Stimulated activated CD8-positive, alpha-beta memory T cell treated with anti-CD3 and anti-CD28 coated beads, Interleukin-7, amount 100 ng/mL, for 1 hour (primary cell): ENCODE measurements at places on chromosomes 7 and 10.
A peak's percentile ranks its signal among the peaks of the same experiment; 100 is the strongest.

DNA sequence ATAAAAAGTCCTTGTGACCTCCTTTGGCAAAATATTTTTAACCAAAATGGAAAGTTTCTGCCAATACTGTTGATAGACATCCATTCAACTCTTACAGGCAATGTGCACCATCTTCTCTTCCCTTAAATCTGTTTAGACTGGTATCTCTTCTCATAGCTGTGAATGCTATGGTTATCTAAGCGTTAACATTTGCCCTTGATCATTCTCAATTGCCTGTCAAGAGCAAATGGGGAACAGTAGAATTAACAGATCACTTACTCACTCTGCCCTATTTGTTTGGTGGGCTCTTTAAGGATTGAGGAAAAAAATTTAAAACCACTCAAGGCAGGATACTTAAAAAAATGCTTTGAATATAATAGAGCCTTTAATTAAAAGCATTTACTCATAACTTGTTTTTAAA lies 808.4 kb downstream of the NXPH1 start:
- no peak for DNase-seq

DNA sequence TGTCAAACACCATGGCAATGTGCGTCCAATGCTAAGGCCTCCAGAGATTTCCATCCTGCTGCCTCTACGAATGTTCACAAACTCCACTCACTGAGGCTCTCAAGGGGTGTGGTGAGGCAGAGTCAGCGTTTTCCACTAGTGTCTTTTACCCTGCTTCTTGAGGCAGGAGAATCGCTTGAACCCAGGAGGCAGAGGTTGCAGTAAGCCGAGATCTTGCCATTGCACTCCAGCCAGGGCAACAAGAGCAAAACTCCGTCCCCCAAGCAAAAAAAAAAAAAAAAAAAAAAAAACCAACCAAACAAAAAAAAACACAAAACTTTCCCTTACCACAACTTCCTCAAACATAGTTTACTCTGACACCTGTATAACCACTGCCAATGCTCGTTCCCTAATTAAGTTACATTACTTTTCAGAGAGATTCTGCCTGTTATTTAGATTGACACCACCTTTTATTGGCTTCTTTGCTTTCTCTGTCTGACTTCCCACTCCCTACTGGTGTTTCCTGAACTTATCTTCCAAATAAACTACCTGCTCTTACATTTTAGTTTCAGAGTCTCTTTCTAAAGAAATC lies 102.1 kb upstream of the ZNF746 start:
- no peak for DNase-seq

DNA sequence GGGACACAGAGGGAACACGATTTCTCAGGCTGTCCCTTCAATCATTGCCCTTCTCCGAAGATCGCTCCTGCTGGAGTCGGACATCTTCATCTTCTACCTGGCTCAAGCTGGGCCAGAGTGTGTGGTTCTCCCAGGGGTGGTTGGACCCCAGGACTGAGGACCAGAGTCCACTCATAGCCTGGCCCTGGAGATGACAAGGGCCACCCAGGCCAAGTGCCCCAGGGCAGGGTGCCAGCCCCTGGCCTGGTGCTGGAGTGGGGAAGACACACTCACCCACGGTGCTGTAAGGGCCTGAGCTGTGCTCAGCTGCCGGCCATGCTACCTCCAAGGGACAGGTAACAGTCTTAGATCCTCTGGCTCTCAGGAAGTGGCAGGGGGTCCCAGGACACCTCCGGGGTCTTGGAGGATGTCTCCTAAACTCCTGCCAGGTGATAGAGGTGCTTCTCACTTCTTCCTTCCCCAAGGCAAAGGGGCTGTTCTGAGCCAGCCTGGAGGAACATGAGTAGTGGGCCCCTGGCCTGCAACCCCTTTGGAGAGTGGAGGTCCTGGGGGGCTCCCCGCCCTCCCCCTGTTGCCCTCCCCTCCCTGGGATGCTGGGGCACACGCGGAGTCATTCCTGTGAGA lies 23.3 kb downstream of the TBATA start:
- no peak for DNase-seq

DNA sequence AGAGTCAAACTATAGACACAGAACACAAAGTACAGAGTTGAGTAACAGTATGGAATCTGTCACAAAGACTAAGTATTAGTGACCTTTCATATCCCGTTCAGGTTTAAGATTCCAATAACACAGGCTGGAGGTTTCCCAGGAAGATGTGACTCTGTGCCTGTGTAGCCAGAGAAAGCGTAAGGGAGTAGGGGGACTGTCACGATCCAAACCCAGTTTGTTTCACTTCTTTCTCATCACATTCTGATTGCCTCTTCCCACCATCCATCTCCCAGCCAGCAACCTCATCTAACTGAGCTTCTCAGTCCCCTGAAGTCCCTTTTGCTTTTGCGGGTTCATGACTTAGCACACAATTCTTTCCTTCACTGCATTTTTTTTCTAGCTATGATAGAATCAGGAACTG lies 76.4 kb upstream of the NPVF start:
- DNase-seq, result no peak

DNA sequence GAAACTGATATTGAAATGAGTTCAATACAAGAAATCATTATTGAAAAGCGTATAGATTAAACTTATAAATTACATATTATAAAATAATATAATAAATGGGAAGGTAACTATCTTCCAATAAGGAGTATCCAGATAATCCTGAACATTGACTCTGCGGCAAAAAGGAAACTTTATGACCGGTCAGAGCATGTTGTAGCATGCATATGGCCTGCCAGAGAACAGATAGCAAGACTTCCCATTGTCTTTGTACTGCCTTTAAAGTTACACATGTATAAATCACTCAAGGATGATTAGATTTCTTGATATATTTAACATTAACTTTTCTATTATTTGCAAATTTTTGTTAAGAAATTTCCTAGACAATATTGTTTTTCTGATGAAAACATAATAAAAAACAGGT lies 56.2 kb upstream of the ETV1 start:
- no peak for DNase-seq

DNA sequence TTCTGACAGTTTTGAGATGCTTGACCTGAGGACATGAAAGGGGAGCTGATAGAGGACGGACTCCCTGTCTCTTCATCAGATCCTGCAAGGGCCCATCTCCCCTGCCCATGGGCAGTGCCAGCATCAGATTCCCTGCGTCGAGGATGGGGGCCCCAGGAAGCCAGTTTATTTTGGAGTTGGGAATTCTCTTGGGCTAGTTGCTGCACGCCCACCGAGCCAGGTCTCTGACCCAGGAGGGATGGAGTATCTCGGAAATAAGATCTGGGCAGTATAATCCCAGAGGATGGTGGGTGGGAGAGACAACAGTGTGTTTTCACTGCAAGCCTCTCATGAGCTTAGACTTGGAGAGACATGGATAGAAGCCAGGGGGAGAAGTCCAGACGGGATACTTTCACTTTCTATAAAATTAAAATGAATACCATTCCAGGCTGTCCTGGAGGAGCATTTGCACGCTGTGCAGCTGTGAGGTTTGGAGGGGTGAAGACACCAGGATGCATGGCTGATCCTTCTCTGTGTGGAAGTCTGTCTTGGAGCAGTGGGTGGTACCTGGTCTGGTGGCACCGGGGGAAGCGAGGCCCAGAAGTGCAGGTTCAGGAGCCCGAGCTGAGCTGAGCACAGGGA lies 25.8 kb downstream of the DOCK1 start:
- no peak for DNase-seq

GRCh38 chr7:50068850-50069551 lies 24.0 kb downstream of the ZPBP start:
- no peak for DNase-seq

- DNase-seq, result no peak
Observed at GRCh38 chr10:114762811-114763210, 58.8 kb upstream of the FHIP2A start.

- DNase-seq, result no peak
Observed at GRCh38 chr7:149774237-149775175, 1.1 kb upstream of the ZNF467 start.

- no peak for DNase-seq
Observed at GRCh38 chr7:150515248-150516147, 826 bp downstream of the GIMAP7 start.

DNA sequence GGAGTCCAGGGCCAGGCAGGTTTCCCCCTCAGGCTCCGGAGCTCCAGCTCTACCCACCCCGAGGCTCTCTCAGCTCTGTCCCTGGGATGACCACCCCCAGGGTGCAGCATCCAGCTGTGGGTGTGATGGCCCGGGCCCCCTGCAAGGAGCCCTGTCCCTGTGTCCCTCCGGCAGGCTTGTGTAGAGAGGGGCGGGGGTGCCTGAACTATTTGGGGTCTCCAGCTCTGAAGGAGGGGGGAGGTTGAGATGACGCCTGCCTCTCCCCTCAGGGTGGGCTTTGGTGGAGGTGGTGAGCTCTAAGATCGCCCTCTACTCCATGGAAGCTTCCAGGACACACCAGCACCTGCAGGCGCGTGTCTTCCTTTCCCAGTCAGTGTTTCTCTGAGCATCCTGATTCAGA lies 39.4 kb downstream of the ADRA2A start:
- no peak for DNase-seq

DNA sequence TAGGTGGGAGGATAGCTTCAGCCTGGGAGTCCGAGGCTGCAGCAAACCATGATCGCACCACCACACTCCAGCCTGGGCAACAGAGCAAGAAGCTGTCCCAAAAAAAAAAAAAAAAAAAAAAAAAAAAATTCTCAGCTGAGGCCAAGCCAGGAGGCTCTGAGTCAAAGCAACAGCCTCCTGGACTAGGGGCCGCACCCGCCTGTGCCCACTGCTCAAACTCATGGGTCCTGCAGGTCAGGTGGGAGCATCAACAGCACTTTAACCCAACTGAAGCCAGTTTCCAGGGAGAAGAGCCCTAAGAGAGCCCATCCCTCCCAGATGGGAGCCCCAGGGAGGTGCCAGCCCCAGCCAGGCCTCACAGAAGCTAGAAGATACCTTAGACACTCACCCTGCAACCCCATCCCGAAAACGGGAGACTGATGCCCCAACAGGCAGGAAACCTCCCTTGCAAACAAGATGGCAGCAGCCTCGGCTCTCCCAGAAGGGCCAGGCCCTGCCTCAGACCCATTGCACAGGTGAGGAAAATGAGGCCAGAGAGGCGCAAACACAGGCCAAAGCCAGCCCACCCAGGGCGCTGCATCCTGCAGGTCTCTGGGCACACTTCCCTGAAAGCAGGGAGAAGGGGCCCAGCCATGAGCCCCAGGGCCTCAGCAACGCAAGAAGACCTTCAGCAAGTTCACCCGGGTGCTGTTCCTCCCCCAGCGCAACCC lies 11.0 kb downstream of the PDGFA start:
- no peak for DNase-seq

DNA sequence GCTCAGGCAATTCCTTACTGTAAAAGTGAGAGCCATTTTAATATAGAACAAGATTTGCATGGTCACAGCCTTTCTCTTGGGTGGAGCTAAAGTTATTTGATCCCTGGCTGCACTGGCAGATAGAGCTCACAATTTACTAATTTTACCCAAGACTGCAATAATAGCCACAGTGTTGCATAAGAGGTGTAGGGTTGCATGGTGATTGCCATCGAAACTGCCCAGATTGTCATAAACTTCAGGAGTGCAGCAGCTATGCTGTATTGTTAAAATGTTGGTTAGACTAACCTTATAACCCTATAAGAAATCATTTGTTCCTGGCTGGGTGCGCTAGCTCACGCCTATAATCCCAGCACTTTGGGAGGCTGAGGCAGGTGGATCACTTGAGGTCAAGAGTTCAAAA lies 50.0 kb downstream of the VCL start:
- DNase-seq, result no peak

DNA sequence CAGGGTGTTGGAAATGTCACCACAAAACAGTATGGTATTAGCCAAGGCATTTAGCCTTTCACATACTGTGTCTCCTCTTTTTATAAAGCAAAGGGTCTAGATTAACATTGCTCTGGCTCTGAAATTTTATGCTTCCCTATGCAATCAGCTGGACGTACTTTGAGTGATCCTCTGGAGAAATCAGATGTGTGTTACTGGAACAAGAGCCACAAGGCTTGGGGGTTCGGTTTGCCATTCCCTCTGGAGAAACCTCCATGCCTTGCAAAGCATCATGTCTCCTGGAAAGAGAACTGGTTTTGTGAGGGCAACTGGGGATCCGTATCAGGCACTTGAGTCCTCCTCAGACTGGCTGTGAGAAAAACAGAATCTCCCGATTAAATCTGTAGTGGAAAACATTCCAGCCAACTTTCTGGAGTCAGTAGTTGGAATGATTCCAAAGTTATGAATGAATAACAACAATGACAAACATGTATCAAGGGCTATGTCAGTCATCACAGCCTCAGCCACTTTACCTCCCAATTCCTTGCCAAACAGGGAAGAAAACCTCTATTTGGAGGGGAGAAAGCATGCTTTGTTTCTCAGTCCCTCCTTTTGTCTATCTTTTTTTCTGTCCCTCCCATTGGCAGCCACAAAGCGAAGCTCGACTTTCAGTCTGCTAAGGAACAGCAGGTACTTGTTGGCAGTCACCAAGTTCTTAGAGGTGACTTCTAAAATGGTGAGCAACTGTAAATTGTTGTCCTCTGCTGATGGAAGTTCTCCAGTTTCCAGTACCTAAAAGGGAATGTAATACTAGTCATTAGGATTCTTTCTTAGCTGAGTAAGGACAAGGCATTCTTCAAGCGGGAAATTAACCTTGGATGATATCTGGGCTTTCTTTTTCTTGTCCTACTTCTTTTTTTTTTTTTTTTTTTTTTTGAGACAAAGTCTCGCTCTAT lies 864.8 kb upstream of the AUTS2 start:
- DNase-seq, result no peak

DNA sequence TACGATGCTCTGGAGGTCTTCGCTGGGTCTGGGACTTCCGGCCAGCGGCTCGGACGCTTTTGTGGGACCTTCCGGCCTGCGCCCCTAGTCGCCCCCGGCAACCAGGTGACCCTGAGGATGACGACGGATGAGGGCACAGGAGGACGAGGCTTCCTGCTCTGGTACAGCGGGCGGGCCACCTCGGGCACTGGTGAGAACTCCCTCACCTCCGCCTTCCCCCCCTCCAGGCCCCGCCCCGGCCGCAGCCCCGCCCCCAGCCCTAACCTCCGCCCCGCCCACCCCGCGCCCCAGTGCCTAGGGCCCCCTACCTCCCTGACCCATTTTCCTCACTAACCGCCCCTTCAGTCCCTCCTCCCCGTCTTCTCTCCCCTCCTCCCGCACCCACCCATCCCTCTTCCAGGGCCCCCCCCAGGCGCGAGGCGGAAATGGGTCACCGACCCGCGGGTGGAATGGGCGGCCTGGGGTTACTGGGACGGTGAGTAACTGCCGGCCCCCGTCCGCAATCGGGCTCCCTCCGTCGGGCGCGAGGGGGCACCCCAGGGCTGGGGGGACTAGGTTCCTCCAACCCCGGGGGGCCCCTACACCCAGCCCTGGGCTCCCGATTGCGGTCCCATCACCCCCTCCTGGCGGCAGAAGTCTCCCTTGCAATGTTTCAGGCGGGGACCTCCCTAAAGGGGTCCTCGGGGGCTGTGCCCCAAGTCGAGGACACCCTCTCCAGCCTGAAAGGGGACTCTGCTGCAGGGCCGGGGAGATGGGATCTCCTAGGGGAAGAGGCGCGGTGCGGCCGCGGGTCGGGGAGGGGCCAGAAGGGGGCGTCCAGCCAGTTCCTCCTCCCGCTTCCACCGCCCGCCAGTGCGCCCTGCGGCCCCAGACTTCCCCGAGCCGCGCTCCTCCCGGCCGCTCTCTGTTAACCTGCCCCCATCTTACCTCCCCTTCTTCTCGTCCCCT lies 2.1 kb downstream of the PCOLCE start:
- DNase-seq, result peak; percentile 42

- DNase-seq, result no peak
Observed at GRCh38 chr10:129523031-129523722, 56.1 kb downstream of the MGMT start.
